MV-4-11 (cell line): ENCODE measurements at places on chromosomes 6 and 20.

DNA sequence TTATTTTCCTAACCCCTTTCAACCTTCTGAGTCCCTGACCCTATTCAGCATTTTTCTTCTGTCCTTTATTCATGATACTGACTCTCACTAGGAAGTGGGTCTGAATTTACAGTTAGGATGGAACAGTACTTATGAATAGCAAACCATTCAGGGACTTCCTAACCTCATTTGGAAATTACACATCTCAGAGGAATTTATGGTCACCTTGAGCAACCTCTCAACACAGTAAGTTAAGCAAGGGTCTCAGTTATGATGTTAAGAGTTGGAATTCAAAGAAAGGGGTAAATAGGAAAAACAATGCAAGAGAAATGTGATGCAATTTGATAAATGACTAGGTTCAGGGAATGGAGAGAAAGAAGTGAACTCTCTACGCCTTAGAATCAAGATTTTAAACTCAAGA is 97.3 kb downstream of the GPR6 start:
- DNase-seq: no peak

DNA sequence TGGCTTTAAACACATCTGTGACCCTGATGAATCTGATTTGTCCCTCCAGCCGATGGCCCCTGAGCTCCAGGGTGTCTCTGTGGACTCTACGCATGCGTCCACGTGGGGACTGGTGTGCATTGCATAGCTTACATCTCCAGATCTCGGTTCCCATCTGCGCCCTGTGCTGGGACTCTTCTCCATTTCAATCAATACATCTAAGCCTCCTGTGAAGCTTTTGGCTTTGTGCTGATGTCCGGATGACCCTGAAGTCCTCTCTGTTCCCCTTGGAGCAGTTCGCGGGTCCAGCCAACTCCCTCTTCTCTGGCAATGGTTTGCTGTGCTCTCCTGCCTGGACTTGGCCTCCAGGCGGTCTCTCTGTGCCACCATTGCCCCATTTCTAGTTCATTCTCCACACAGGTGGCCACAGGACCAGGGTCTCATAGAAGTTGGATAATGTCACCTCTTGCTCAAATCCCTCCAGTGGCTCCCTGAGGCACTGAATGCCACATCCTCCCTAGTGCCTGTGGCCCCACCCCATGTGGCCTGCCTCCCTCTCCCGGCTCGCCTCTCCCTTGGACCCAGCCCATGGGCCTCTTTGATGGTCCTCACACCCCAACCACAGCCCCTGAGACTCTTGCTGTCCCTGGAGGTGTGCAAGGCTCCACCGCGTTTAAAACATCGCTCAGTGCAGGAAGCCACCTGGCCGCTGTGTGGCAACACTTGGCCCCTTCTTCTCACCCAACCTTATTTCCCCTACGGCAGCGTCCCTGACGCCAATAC is 155.4 kb downstream of the SYCP2 start:
- no peak for DNase-seq

GRCh38 chr6:148869585-148869984 is 122.8 kb downstream of the UST start:
- DNase-seq: peak; percentile 87

GRCh38 chr6:47064274-47064673 is 22.1 kb upstream of the ADGRF1 start:
- DNase-seq: no peak

DNA sequence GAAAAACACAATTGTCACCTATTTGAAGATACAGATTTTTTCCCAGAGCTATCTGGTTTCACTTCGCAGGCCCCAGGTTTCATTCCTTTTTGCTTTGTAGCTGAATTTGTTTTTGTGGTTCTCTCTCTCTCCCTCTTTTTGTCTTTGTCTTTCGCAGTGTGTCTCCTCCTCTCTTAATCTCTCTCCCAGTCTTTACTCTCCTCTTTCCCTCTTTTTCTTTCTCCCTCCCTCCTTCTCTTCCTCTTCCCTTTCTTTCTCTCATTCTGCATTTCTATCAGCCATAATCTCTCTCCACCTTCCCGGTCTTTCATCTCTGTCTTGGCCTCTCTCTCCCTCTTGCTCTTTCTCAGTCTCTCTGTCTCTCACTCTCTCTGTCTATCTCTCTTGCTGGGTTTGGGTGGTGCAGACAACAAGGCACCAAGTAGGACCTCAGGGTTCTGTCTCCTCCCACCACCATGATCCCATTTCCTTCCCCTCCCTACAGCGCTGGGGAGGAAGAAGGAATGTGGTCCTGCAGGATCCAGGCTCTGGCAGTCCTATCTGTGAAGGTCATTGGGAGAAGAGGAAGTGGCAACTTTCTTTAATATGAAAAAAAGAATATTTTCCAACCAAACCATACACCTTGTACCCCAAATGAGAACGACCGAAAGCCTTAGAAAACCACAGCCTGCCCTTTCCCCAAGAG is 63.2 kb downstream of the BANF2 start:
- no peak for DNase-seq

DNA sequence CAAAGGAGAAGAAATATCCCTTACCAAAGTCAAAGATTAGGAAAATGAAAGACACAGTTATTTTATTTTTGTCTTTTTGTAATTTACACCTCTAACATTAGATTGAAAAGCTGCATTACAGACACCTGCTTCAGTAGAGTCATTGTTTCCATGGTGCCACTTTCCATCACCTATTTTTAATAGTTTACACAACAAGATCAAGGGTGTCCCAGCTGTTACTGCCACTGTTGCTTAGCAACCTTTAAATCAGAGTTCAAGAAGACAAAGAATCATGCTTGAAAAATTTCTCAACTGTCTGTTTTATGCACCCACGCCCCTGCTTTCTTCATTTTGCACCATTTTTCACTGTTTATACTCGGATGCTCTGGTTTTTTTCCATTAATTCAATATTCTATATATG is 668.2 kb upstream of the GJE1 start:
- DNase-seq: no peak

GRCh38 chr20:55472704-55473103 is 532.6 kb downstream of the CBLN4 start:
- DNase-seq: no peak

GRCh38 chr6:14499841-14500240 is 382.3 kb downstream of the CD83 start:
- no peak for DNase-seq

- no peak for DNase-seq
These were observed 53.4 kb upstream of the CD93 start for GRCh38 chr20:23139524-23139923.
